ENCODE measurements at places on chromosomes 13 and 19.

DNA sequence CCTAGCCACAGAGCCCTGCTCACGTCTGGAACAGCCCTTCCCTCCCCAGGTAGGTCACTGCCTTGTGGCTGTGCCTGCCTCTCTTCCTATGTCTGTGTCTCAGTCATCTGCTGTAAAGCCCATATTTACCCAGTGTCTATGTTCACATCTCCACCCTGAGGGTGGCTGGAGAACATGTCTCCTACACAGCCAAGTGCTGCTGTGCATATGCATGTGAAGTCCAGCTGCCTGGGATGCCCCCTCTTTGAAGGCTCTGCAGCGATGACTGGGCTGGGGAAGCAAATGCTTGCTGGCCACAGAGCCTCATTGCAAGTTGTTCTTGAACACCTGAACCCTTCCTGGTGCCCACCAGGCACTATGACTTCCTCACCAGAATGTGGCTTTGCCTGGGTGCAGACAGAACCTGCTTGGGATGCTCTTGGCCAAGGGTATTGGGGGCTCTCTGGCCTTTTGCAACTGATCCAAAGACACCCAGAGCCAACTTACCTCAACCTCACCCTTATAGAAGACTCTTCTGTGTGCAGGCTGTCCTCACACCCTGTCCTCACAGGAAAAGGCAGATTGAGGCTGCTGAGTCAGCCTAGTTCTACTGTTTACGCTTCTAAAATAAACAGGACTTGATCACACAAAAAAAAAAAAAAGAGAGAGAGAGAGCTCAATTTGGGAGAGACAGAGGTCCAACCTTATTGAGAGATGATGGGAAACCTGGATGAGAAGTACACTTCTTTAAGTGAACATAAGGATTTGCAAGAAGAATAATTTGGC, 26.5 kb downstream of the MRPL57 start:
- no peak for DNase-seq

DNA sequence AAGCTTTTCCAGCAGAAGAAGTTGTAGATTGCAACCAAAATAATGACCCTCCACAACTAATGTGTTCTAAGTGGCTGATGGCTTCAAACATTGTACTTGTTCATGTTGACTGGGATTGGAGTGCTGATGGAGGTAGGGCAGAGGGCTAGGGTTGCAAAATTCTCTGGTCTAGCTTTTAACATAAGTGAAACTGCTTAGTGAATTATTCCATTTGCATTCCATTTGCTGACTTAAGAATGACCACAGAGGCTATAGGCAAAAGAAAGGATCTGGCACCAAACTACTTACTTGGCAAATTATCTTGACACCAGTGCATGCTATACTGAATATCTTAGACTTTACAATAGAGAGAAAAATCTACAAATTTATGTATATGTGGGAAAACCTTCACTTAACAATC, 287.0 kb downstream of the FGF9 start:
- no peak for DNase-seq

- no peak for DNase-seq
Measured at GRCh38 chr13:50168786-50169185, 153.5 kb downstream of the KCNRG start.

GRCh38 chr19:1366899-1367870, 16.5 kb upstream of the NDUFS7 start:
- DNase-seq = no peak

DNA sequence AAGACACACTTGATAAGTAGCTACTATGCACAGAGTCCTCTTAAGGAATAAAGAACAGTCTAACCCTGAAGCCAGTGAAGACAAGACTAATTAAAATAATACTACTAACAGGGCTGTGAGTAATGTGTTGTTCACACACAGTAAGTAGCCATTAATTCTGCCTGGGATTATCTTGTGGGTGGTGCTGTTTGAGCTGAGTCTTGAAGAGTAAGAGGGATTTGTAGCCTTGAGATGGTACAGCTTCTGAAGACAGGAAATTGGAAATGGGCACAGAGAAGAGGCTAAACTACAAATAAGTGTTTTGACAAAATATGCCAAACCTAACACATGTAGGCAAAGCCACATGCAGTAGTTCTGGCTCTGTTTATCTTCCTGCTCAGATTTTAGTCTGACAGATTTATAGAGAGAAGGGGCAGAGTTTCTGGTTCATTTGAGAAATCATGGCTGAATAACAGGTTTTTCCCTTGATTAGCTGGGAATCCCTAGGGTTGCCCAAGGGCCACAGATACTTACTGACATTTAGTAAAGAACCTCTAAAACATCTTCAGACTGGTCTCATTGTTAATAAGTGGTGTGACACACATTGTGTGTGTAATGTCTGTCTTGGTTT, 38.0 kb downstream of the ITGBL1 start:
- no peak for DNase-seq

DNA sequence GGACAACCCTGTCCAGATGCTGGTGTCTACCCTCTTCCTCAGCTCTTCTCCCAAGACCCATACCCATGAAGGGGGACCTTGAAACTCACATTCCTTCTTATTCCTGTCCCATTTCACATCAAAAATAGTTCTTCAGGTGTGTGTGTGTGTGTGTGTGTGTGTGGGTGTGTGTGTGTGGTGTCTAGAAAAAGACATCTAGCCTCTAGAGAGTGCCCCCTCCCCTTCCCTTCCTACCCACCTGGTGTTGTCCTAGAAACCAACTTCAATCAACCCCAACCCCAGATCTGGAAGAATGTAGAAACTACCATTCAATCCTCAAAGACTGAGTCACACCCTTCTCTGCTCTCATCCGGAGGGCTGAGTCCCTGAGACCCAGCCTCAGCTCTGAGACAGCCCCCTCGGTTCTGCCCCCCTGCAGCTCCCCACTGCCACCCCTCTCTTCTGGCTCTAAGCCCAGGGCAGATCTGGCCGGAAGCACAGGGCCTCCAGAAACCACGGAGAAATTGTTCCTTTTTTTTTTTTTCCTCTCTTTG, 3.5 kb downstream of the KCNN4 start:
- peak; percentile 25 for DNase-seq

- no peak for DNase-seq
Measured at GRCh38 chr19:14494910-14495671, 836 bp downstream of the GIPC1 start.

DNA sequence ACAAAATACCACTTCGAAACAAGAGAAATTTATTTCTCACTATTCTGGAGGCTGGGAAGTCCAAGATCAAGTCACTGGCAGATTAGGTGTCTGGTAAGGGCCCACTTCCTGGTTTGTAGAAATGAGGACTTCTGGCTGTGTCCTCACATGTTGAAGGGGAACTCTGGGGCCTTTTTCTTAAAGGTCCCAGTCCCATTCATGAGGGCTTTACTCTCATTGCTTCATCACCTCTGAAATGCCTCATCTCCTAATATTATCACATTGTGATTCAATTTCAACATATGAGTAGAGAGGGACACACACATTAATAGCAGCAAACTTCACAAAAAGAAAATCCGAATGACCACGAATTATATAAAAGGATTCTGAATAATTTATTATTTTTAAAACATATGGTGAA, 21.6 kb upstream of the SIGLEC14 start:
- DNase-seq = no peak
